ENCODE measurements at places on chromosomes 5 and 9.

- DNase-seq = no peak
Observed at GRCh38 chr9:17624571-17624970, 45.7 kb downstream of the SH3GL2 start.

GRCh38 chr9:112694706-112695555 is 23.0 kb downstream of the INIP start:
- DNase-seq = no peak

DNA sequence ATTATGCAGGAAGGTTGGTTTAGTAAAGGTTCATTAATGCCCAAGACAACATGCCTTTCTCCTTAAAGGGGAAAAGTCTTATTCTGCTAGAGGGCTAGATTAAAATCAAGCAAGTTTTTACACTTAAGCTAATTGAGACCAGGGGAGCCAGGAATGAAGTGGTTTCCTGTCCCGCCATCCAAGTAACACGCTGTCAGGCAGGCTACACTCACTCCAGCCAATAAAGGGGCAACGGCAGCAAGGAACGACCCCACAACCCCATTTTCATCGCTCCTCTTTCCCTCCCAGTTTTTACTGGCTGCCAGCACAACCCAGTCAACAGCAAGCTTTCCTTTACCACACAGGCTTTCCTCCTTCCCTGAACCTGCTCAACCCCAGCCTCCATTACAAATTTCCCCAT is 225.1 kb downstream of the DCP2 start:
- no peak for DNase-seq

GRCh38 chr5:168365581-168366081 is 74.2 kb downstream of the WWC1 start:
- no peak for DNase-seq

GRCh38 chr9:110591526-110591925 is 12.0 kb upstream of the SVEP1 start:
- no peak for DNase-seq

DNA sequence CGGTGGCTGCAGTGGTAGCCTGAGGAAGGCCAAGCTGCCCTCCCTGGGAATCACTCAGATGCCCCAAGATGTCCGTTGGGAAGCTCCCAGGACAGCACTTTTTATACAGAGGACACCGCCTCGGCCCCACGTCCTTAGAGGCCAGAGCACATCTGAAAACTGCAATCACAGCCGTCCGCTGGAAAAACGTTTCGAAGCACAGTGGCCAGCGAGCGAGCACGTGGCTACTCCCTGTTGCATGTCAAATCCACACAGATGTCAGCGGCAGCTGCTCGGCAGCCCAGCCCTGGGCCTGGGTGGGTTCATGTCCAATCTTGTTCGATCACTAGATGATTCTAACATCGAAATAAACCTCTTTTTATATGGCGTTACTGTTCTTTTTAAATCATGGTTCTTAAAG is 8.9 kb downstream of the PPP1R26 start:
- DNase-seq = no peak

- DNase-seq = no peak
Observed at GRCh38 chr9:118455259-118455658, 751.1 kb downstream of the TLR4 start.

DNA sequence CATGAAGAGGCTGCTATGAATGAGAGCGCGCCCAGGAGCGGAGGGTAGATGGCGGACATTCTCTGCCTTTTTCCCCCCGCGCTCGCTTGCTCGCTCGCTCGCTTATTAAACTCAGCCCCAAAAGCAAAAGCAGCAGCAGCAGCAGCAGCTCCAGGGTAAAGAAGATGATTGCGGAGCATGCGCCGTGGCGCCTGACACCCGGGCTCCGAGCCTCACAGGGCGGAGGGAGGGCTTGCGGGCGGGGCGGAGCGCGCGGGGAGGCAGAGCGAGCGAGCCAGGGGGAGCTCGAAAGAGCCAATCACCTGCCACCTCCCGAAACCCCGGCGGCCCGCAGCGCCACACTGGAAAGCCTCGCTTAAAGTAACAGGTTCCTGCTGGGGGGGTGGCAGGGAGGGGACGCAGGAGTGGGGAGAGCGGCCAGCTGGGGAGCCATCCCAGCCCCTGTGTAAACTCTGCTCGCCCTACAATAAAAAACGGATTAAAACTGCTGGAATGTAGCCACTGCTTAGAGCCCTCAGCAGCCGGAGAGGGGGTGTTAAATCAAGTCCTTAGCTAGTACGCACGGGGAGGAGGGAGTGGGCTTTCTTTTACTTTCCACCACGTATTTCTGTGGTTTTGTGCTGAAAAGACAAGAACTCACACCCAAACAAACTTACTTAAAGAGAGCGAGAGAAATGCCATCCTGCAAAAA is at the start of gene MLLT3:
MLLT3 (minus strand) TSS at position 170 of the 691 bp plus-strand sequence.
- peak; percentile 97 for DNase-seq

DNA sequence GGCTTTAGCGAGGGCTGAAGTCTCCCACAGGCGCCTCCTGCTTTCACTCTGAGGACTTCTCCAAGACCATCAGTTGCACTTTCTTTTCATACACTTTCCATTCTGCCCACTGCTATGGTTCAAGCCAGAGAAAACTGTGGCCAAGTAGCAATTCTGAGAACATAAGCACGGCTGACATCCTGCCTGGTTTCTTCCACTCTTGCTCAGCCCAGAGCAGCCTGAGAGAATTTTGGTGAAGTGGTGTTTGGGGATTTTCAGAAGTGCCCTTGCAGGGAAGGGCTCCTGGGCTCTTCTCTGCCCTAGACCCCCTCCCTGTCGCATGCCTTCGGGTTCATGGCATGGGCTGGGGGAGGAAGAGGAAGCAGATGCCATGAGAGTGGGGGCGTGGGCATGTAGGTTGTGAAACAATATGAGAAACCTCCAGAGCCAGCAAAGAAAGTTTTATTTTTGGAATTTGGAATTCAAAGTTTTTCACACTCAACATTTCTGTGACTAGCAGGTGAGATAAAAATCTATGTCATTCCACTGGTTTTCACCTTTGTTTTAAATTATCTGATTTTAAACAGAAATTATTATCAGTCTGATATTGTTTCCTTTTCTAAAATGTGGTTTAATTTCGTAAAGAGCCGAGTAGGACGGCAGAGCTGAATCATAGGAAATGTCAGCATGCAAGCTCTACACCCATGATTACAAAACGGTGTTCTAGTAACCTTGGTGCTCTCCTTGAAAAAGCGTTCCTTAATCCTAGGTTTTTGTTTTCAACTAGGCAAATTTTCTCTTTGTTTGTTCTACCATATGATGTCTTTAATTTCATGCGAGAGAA is 27.8 kb upstream of the TNFSF8 start:
- DNase-seq = peak; percentile 21

GRCh38 chr5:150066901-150067396 is 19.4 kb downstream of the CSF1R start:
- DNase-seq = no peak

GRCh38 chr5:31317665-31318064 is 124.2 kb downstream of the CDH6 start:
- DNase-seq = no peak

DNA sequence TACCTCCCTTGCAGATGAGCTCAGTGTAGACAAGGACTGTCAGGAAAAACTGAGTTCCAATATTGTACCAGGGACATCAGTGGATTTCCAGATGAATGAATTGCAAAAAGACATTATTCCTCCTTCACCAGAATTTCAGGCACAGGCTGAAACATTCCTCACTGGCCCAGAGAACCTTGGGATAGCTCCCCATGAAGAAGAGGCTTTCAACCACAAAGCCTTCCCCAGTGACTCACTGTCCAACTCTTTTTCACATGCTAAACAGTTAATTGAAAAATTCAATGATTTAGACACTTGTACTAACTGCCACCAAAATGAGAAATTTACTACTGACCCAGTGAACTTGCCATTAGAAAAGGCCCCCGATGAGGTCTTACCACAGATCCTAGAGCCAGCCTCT is 144.5 kb downstream of the UNC13B start:
- no peak for DNase-seq

DNA sequence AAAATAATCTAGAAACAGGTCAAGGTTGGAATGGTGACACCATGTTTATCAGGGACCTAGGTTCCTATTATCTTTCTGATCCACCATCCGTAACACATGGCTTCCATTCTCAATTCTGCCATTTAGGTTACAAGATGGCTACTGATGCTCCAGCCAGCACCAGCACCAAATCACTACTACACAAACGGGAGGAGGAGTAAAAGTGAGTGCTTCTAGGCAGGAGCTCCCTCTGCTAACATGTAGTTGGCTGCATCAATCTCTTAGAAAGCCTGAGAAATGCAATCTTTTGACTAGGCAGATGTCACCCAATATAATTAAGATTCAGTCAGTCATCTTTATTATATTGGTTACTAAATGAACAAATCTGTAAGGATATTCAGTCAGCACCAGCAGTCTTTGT is 515.9 kb downstream of the RAB3C start:
- DNase-seq = no peak

- DNase-seq = no peak
Observed at GRCh38 chr9:104868303-104868686, 59.7 kb downstream of the ABCA1 start.

- DNase-seq = no peak
Observed at GRCh38 chr9:4980086-4980727, 4.9 kb upstream of the JAK2 start.

GRCh38 chr9:106420511-106420944 is 442.4 kb upstream of the ZNF462 start:
- no peak for DNase-seq

DNA sequence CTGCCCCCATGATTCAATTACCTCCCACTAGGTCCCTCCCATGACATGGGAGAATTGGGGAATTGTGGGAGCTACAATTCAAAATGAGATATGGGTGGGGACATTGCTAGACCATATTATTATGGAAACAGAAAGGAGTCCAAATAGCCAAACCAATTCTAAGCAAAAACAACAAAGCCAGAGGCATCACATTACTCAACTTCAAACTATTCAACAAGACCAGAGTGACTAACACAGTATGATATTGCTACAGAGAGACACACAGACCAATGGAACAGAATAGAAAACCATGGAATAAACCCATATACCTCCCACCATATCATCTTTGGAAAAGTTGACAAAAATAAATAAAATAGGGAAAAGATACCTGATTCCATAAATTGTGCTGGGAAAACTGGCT is 710.5 kb upstream of the CDH9 start:
- DNase-seq = no peak

GRCh38 chr5:157038568-157039187 is 20.2 kb downstream of the HAVCR1 start:
- DNase-seq = no peak

GRCh38 chr5:179534431-179534830 is 15.9 kb upstream of the RUFY1 start:
- no peak for DNase-seq

DNA sequence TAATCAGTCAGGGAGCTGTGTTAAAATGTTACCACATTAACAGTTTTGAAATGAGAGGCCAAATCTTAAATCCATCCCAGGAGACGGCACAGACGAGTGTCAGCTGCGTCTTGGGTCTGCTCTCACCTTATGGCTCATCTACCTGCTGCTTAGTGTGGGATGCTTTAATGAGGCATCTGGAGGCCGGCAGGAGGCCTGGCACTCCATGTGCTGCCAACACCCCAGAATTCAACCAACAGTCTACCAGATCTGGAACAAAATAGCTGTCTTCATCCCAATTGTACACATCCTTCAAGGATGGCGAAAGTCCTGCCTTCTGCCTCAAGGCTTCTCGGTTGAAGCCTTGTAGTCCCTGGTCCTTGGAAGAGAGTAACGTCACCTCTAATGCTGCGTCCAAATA is 12.0 kb downstream of the PRKACG start:
- no peak for DNase-seq

DNA sequence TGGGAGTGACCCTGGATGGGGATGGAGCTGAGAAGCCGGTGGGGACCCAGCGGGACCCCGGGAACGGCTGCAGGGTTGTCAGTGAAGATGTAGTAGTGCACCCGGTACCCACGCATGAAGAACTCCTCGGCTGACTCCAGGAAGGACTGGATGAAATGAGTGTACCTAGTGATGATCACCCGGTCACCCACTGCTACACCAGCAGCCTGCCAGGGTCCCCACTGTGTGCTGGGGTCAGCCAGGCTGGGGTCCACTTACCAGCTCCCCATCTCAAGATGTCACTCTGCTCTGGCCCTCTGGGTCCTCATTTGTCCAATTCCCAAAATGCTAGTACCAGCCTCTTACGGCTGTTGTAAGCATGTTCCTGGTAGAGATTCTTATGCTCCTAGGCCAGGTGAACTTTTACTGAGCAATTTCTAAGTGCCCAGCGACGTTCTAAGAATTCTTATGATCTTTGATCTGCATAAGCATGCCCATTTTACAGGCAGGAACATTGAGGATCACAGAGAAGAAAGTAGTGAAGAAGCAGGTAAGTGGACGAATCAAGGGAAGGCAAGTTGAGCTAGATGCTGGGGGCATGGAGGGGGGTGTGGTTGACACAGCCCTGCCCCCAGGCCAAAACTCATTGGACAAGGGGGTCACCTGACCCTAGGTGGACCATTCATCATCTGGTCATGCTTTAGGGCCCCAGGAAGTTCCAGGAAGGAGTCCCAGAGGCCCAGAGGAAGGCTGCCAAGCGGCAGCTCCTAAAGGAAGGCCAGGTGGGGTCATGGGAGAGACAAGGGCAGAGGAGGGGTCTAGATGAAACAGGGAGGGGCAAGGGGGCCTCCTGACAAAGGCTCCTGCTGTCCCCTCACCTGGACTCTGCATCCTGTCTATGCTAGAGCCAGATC is 9.4 kb downstream of the GBGT1 start:
- no peak for DNase-seq

- DNase-seq = no peak
Observed at GRCh38 chr9:136233411-136233810, 12.2 kb downstream of the QSOX2 start.

- DNase-seq = no peak
Observed at GRCh38 chr5:10393491-10393890, 40.0 kb downstream of the MARCHF6 start.

DNA sequence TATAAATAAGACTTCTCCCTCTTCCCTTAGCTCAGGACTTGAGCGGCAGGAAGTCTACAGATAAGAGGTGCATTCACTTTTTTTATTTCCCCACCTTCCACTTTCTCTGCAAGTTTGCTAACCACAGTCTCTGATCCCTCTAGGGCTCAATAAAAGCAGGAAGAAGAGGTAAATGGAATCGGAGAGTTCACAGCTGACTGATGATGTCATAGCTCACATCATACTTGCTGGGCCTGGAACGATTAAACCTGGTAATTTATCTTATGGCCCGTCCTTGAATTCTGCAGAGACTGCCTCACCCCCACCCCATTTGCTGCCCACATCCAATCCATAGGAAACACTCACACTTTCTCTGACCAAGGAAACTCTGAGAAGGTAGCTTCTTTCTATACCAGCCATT is 62.9 kb downstream of the DRD1 start:
- DNase-seq = no peak

GRCh38 chr5:78355561-78355960 is 4.9 kb upstream of the SCAMP1 start:
- DNase-seq = no peak

DNA sequence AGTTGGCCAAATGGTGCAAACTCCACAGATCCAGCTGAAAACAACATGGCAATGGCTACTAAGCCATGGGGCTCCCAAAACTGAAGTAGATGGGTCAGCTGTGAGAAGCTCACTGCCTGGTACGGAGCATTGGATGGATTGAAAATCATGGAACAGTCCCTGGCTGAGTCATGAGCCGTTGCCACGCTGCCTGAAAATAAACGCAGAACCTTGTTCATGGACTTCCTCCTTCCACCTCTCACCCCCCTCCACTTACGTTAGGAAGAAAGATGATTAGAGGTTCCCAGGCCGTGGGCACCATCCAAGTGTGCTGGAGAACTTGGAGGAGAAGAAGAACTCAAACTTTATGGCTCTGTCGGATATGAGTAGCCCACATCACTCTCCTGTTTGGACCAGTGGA is 6.8 kb upstream of the DIPK1B start:
- no peak for DNase-seq

GRCh38 chr9:114072184-114073140 is 5.6 kb downstream of the AMBP start:
- no peak for DNase-seq

- DNase-seq = no peak
Observed at GRCh38 chr9:117305454-117305853, 109.4 kb downstream of the ASTN2 start.

All from DND-41 (cell line).